ENCODE measurements at places on chromosomes 2 and 18. TPM values are rescaled to one million over a fixed set of nuclear protein-coding genes. Genes with fewer than 3 reads are reported as not detected.

DNA sequence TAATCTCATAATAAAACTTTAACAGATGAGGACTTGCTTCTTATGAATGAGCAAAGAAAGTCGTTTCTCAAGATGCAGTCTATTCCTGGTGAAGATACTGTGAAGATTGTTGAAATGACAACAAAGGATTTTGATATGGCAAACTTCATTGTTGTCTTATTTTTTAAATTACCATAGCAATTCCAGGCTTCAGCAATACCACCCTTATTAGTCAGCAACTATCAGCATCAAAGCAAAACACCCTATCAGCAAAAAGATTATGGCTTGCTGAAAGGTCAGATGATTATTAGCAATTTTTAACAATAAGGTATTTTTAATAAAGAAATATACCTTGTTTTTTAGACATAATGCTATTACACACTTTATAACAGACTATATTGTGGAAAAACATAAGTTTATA, 88.3 kb downstream of the COL5A2 start:
- no peak for DNase-seq

DNA sequence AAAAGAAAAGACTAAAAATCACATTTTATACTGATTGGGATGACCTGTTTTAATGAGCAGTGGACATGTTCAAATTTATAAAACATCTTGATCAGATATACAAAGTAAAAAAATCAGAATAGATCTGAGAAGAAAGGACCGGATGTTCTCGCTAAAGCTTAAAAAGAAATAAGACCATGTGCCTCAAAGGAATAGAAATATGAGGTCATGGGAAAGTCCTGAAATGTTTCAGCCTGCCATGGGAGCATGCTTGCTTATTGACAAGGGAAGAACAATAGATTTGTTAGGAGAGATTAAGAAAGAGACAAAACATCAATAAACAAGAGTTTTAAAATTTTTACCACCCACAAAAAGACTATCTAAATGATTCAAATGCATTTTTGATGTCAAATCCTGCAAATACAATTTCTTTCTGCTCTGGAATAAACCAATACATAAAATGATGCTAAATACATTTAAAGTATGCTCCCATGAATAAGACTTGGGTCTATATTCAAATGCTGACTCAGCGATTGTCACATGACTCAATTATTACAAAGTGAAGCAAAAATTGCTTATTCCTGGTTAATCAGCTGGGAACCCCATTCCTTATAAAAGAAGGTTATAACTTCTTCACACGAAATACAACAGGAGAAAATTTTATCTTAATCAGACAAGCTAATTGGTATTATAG, 633.9 kb upstream of the PKDCC start:
- no peak for DNase-seq

DNA sequence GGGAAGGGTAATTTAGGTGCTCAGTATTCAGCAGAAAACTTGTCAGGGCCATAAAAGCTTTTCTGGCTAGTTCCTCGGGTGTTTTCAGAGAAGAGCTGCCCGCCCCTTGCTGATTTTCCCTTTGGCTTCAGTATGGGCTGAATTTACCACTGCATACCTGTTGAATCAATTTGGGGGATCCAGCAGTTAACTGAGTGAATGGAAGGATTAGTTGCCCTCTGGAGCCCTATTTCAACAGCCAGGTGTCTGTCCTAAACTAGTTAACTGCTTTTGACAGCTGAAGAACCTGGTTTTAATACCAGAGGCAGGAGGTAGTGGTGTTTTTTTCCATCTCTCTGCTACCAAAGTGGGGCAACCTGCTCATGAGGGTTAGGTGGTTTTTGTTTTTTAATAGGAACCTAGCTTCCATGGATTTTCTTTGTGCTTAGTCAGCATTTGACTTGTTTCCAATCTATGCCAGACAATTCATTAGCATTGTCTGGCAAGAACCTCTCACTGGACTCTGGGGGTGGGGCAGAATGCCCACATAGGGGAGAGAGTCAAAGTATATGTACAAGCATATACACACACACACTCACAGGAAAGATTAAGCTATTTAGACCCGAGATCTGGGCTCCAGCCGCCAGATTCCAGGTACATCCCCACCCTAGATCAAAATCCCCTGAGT, 166.5 kb upstream of the SIX3 start:
- no peak for DNase-seq

DNA sequence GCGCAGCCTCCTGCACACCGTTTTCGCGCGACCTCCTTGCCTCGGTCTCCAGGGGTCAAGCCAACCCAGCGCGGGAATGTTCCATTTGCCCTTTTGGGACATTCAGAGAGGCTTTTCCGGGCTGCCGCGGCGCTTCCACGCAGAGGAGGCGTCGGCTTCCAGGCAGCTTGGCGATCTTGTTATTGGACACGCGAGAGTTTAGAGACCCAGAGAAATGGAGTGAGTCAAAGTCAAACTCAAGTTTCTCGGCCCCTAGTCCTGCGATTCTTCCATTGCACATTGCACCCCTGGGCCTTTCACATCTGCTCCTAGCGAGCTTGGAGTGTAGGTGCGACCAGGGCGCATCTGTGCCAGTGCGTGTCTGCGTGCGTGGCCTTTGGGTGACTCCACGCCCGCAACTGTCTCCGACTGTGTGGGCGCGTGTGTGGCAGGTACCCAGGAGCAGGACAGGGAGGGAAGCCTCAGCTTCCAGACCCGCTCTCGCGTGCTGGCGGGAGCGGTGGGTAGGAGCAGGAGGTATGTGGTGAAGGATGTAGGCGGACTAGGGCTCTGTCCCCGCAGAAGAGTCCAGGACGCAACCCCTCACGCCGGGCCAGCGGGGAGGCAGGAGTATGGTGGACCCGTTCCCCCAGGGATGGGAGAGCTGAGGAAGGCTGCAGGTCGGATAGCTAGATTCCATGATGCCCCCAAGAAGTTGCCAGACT, 13.5 kb downstream of the SIX3 start:
- DNase-seq: no peak

RIT2 gene
- not detected for polyA plus RNA-seq
